CD4-positive, alpha-beta T cell (primary cell): ENCODE measurements at places on chromosomes 5 and 9. TPM values are rescaled to one million over a fixed set of nuclear protein-coding genes. Genes with fewer than 3 reads are reported as not detected.

DNA sequence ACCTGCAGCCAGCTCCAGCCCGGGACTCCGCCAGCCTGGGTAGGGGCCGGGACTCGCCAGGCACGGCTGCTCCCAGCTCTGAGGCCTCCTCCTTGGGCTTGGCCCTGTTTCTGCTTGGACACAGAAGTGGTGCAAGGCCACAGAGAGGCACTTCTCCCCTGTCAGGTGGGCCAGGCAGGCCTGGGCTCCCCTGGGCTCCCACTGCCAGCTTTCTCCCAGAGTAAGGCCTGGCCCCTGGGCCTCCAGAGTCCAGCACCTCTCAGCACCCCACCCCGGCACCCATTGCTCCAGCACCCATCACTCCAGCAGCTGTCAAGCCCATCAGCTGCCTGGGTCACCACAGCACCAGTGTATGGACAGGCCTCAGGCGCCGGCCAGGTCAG lies 71.1 kb upstream of the LRRTM2 start:
- DNase-seq: no peak

Gene FGD3
- total RNA-seq: 91.0 TPM

DNA sequence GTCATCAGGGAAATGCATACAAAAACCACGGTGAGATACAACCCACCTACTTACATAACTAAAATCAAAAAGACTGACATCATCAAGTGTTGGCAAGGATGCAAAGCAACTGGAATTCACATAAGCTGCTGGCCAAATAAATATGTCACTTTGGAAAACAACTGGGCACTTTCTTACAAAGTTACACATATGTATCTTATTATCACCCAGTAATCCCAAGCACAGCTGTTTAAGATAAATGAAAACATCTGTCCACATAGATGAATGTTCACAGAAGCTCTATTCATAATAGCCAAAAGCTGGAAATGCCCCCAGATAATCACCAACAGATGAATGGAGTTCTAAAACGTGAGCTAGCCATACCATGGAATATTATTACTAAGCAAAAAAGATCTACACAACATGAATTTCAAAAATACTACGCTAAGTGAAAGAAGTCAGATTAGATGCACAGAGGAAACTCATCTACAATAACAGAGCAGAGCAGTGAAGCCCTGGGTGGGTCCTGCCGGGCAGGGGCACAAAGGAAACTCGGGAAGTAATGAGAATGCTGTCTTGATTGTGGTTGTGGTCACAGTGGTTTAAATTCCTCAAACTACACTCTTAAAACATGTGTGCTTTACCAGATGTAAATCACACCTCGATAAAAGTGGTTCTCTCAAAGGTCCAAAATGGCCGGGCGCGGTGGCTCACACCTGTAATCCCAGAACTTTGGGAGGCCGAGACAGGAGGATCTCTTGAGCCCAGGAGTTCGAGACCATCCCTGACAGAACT lies 8.5 kb downstream of the CAMSAP1 start:
- no peak for DNase-seq

- DNase-seq: no peak
Observed at GRCh38 chr5:95923918-95924544, 37.6 kb downstream of the ELL2 start.

Gene PCDHB12
- total RNA-seq: not detected

DNA sequence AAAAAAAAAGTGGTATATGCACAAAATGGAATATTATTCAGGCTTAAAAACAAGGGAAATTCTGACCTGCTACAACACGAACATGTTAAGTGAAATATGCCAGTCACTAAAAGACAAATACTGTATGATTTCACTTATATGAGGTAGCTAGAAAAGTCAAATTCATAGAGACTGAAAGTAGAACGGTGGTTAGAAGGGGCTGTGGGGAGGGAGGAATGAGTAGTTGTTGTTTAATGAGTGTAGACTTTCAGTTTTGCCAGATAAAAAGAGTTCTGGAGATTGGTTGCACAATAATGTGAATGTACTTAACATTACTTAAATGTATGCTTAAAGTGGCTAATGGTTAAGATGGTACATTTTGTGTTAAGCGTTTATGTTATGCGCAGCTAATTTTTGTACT lies 79.5 kb upstream of the IL12B start:
- DNase-seq: no peak

GRCh38 chr9:128595471-128595870 lies 43.1 kb downstream of the SPTAN1 start:
- no peak for DNase-seq

GRCh38 chr9:136880651-136881050 lies 5.7 kb upstream of the TRAF2 start:
- no peak for DNase-seq

Gene ORM2
- not detected for total RNA-seq

GRCh38 chr9:121798941-121799340 lies 147.5 kb downstream of the DAB2IP start:
- no peak for DNase-seq

Gene BASP1
- 0.93 TPM for total RNA-seq

DNA sequence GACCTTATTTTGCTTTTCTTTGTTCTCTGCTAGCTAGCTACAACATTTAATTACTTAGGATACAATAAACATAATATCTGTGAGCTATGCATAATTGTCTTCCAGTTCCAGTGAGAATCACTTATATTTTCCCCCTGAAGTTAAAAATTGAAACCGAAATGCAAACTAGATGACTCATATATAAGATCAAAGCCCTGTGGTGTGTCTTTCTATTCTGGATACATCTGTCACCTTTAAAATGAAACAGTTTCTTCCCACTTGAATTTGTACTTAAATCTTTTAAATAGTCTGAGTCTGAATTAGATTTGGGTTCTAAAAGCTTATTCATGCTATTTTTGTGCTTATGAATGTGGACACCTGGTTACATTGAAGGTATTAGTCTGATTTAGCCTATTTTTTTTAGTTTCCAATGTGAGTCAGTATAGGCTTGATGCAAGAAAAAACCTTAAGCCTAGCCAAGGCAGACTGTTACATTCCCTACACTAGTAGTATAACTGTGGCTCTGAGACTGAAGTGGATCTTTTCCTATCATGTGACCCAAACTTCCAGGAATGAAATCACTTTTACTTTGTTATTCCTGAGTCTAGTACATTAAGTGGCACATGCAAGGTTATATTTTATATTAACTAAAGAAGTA lies 703.5 kb upstream of the RGMB start:
- DNase-seq: no peak

Gene SLCO4C1
- total RNA-seq: 0.11 TPM

GRCh38 chr5:74243634-74244033 lies 396.9 kb downstream of the ENC1 start:
- no peak for DNase-seq

GRCh38 chr5:65157906-65158603 lies 323.7 kb downstream of the ADAMTS6 start:
- DNase-seq: no peak

DNA sequence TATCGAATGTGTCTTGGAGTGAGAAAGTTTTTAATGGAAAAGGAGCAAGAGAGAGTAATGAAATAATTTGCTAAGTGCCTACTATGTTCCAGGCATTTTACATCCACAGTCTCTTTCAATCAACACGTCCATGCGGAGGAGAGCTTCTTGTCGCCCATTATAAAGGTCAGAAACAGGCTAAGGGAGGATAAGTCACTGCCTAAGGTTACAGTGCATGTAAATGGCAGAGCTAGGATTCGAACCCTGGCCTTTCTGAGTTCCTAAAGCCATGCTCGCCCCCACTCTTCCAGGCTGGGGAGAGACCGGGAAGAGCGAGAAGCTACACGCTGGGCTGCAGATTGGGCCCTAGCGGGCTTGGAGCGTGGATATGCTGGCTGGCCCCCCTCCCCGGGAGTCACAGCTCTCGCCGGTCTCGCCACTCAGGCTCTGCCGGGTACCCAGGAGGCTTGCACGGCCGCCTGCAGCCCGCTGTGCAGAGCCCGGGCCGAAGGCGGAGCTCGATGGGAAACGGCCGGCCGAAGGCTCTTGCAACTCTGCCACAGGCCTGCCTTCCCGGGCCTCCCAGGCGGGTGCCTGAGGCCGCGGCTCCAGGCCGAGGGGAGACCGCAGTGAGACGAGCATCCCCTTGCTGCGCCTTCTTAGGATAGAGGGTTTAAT lies 775 bp upstream of the LHX2 start:
- no peak for DNase-seq

DNA sequence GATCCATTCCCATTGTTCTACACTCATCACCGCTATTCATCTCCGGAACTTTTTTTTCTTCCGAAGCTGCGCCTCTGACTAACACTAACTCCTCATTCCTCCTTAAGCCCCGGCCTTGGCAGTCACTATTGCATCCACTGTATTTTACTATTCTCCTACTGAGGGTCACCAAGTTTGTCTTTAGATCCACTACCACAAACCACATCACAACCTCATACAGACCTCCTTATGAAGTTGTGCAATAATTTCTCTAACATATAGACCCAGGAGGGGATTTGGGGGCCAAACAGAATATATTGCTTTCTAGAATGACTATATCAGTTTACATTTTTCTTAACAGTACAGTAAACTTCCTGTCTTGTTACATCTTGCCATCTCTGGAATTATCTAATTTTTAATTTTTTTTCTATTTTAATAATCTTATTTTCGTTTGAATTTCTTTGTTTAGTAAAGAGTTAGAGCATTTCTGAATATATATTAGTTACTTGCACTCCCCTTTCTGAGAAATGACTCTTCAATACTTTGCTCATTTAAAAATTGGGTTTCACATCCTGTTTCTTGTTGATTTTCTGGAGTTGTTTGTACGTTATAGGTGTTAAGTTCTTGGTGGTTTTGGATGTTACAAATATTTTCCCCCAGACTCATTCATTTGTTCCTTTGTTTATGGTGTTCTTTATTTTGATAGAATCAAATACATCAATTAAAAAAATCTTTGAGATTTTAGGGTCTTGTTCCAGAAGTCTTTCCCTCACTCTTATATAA lies 37.1 kb downstream of the DMRT2 start:
- no peak for DNase-seq

Gene SV2C
- total RNA-seq: 0.03 TPM

- no peak for DNase-seq
Observed at GRCh38 chr9:75601280-75601679, 289.2 kb upstream of the PCSK5 start.

- no peak for DNase-seq
Observed at GRCh38 chr9:135551031-135551430, 5.1 kb downstream of the OBP2A start.
